ENCODE measurements at places on chromosomes 13 and 19. TPM values are rescaled to one million over a fixed set of nuclear protein-coding genes. Genes with fewer than 3 reads are reported as not detected.

DNA sequence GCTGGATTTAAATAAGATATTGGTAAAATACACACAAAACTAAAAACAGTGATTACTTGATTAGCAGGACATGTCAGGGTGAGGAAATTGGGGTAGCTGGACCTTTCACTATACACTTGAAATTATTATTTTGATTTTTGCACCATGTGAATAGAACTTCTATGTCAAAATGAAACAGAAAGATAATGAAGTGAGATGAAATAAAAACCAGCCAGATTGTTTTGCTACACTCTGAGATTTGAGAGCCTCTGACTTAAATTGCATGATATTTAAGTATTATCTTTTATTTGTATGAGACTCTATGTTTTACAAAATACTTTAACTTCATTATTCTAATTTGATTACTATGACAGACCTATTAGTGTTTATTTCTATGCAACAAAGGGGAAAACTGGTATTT lies 819.6 kb upstream of the ATXN8OS start:
- DNase-seq, result no peak

GRCh38 chr13:41075034-41075433 lies 13.7 kb downstream of the WBP4 start:
- DNase-seq, result no peak

- no peak for DNase-seq
Observed at GRCh38 chr19:33861950-33862349, 65.3 kb downstream of the KCTD15 start.

DNA sequence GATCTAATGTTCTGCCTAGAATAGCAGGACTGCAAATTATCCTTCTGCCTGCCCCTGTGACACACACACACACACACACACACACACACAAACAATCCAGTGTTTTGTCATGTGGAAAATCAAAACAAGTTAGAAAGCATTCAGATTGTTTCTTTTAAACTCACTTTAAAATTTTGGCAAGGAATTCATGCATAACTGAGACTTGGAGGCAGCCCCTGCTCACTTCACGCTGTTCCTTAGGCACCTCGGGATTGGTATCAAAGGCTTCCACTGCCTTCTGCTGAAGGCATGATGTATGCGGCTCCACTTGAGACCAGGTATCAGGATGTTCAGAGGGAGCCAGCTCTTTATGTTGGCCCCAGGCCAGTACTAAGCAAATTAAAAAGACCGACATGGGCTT lies 158.7 kb downstream of the OXGR1 start:
- no peak for DNase-seq

DNA sequence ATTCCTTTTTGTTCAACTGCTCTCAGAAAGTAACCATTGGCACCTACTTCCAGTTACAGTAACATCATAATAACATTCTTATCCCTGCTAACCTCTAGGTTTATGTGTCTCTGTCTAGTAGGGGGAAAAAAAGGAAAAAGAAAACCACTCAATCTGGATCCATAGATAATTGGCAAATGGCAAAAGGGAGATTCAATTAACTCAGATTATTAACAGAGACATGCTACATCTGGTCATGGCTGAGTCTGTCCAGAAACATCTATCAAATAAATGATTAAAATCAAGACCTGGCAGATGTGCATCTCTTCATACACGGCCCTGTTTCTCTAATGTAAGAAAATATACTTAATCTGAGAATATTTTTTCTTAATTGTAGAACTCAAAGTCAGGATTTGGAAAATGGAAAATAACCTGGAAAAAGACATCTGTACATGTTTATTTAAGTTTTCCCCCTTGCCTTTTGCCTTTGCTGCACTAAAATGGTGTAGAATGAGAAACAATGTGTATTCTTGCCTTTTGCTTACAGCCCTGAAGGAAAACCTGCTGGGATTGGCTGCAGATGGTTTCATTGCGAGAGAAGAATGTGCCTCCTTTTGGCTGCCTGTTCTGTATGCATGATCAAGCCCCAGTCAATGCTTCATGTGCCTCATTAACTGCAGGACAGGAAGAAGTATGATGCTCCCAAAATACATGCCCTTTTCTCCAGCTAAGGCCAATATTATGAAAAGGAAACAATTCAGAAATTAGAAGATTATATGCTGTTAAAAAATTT lies 921.6 kb upstream of the PCDH20 start:
- no peak for DNase-seq

DNA sequence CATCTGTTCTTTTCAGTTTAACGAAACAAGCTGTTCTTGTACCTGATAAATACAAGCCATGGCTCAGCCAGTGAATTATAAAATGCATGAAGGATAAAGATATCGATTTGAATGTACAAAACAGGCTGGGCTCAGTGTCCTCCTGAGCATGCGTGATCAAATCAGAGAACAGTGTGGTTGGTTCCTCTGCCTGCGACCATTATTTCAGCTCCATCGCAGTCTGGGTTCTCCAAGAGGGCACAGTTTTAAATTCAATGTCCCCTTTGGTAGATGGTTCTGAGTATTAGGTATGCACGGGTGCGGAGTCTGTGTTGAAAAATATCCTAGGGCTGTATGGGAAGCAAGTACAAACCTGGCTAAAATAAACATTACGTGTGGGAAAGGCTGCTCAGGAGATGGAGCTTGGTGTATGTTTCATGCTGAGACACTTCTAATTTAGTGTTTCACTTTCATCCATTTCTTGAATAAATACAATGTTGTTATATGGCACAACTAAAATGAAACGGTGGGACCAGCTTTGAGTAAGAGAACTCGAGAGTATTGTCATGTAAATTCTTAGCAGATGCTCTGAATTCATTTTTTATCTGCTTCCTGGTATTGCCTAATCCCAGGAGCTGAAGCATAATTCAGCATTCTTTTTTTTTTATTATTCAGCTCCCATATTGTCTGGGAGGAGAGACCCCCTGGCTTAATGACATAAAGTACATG lies 458.7 kb downstream of the MYO16 start:
- DNase-seq, result no peak

GRCh38 chr19:23867895-23868294 lies 46.8 kb upstream of the ZNF726 start:
- no peak for DNase-seq

DNA sequence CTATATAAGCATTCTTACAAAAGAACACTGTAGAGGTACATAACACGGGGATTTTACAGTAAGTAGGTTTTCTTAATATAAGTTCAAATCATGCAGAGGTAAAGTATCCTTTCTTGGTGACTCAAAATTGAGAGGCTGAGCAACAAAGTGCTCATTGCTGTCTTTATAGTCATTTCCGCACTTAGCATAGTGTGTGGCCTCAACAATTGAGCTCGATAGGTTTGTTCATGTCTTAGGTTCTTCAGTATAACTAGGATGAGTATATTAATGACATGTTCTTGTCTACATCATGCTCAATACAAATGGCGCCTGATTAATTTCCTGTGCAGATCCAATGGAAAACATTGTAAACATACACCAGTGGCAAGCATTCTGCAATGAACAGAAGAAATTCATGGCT lies 1.4 kb downstream of the WDFY2 start:
- DNase-seq, result no peak

DNA sequence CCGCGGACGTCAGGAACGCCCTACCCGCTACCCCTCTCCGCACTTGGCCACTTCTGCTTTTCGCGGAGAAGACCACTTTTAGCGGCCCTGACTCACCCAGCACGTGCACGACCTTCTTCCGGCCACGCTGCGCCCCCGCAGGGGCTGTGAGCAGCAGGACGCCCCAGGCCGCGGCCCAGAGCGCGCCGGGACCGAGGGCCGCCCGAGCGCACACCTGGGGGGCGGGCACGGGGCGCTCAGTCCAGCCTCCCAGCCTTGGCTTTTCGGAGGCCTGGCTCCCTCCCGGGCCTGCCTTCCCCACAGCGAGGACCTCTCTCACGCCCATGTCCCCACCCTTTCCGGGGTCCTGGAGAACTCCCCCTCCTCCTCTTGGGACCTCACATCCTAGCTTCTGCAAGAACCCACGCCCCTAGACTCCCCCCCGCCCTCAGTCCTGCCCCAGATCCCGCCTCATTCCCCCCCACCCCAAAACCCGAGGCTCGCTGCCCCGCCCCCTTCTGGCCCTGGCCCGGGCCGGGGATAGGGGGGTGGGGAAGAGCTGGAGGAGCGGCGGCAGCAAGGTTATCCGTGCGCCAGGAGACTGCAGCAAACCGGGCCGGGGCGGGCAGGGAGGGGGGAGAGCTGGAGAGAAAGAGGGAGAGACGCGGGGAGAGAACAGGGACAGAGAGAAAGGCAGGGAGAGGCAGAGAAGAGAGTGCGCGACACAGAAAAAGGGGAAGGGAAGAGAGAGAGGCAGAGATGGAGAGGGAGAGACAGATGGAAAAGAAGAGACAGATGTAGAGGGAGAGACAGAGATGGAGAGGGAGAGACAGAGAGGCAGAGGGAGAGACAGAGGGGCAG lies 11.5 kb downstream of the TM6SF2 start:
- peak; percentile 26 for DNase-seq

GRCh38 chr19:8034178-8034525 lies 18.4 kb upstream of the CCL25 start:
- no peak for DNase-seq

DNA sequence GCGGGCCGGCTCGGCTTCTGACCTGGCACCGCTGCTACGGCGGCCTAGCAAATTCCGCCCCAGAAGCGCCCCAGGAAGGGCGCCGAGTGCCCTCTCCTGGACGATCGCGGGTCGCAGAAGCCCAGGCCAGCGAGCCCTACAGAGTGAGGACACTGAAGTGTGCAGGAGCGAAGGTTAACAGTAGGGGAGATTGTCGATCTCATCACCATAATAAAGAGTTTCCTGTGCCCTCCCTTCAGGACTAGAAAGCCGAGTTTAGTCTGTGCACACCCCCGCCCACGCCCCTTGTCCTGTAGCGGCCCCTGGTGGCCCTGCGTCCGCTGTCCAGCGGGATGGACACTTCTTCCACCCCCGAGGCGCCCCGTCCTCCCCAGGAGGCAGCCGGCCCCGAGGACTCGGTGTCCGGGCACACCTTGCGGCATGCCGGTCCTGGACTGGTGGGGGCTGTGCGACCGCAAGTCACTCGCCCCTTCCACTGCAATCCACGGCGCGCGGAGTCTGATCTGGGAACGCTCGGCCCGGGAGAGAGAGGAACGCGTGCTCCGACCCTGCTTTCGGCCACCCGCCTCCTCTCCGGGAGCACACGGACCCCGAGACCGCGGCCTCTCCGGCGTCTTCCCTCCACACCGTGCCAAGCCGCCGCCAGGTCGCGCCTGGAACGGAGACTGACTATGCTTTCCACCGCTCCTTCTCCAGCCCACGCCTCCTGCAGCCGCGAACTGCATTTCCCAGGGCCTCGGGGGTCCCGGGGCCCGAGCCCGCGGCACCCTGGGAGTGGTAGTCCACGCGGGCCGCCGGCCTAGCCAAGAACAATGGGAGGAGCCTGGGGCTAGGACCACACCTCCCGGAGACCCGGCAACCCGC lies 770 bp upstream of the KMT2B start:
- DNase-seq, result peak; percentile 97

GRCh38 chr19:31214086-31214485 lies 135.2 kb downstream of the TSHZ3 start:
- DNase-seq, result peak; percentile 67

MISP3 gene
- total RNA-seq, result 7.9 TPM

ANGPTL4 gene
- 13.9 TPM for total RNA-seq

KCNJ14 gene
- total RNA-seq, result 0.24 TPM

KIR3DL2 gene
- not detected for total RNA-seq

IGFL2 gene
- total RNA-seq, result not detected
